Left ventricle myocardium inferior (tissue), 1 donor: ENCODE measurements at places on chromosomes 1 and 21.

DNA sequence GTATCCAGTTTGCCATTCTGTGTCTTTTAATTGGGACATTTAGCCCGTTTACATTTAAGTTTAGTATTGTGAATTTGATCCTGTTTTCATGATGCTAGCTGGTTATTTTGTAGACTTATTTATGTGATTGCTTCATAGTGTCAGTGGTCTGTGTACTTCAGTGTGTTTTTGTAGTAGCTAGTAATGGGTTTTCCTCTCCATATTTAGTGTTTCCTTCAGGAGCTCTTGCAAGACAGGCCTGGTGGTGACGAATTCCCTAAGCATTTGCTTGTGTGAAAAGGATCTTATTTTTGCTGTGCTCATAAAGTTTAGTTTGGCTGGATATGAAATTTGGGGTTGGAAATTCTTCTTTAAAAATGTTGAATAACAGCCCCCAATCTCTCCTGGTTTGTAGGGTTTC lies 69.2 kb upstream of the PDC start:
- no peak for DNase-seq

GRCh38 chr21:41232013-41232412 lies 64.1 kb downstream of the BACE2 start:
- DNase-seq = no peak

DNA sequence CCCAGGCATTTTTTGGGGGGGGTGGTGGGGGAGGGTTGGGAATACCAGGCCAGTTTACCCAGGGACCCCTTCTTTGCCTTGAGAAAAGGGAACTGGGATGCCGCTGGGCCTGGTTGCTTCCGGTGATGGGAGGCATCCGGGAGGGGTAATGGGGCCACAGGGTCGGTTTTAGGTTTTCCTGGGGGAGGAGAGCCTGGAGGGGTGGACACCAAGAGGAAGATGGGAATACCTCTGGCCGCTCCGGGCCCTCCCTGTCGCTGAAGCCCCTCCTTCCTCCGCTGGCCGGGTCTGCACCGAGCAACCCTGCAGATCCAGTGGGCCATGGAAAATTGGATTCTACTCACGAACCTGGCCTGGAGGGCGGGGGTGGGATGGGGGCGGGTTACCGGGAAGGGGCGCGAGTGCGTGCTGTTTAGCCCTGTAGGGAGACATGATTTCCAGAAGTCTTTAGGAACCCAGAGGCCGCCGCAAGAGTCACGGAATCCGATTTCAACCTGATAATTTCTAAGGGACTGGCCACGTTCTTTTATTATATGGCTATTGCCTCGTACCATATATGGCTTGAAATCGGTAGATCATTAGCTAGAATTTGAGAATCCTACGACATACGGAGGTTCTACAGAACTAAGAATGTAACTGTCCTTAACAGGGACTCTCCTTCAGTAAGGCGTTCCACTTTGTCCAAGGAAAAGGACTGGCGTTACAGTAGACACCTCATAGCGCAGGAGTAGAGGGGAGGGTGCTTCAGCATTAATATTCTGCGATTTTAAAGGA lies 749 bp downstream of the AKIRIN1 start:
- DNase-seq = peak; percentile 38

DNA sequence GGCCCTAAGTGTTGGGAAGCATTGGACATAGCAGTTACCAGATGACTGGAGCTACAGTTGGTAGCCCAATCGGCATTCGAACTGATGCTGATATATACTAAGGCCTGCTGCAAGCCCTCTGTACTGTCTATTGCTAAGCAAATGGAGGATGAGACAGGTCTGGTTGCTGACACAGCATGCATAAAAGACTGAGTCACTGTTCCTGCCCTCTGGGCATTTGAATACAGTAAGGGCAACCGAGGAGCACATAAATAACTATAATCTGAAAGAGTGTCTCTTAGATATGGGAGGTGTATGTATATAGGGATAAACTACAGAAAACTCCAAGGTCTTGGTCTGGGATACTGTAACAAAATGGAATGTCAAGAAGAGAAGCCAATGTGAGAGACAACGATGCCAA lies 16.8 kb upstream of the MARK1 start:
- no peak for DNase-seq

DNA sequence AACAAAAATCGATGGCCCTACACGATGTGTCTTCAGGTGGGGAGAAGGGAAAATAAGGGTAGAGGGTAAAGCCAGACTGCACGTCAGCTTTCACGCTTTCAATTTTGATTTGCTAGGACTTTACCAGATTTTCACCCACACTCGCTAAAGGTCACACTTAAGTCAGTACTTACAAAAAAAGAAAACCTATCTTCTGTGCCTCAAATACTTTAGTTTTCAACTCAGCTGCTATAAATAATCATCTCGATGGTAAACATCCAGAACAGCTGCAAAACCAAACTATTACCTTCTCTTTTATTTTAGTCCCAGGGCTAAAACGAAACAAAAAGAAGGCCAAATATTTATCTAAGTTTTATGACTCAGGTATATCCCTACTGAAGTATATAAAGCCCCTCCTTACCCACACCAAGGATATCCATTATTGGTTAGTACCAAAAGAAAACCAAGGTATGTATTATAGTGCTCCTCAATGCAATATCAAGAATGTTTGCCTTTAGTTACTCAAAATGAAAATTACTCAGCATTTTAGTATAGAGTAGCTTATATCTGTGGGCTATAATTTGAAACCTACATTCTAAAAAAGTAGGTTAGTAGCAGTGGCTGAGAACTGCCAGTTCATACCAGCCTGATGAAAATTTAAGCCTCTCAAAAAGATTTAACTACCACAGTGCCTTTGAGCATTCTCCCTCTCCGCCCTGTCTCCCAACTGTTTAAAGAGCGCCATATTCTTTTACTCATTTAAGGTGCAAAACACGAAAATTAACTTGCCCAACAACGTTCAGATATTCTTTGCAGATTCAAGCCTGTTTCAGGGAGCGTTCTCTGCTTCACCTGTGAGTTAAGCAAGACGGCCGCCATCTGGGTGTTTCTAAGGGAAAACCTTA lies 1.5 kb downstream of the CSDE1 start:
- no peak for DNase-seq

DNA sequence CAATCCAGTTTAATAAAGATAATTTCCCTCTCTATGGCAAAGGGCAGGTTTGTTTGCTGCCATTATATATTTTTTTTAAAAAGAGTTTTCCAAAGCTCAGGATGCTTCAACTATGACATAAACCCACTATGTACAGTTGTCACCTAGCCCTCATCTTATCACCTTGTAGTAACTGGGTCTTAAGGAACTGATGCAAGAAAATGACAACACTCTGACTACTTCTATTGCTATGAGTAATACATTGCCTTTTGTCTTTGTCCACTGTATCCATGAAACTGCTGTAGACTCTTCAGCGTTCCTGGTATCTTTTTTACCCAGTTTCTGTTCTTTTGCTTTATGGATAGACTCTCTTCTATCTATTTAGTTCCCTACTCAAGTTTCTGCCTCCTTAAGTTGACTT lies 586.5 kb downstream of the NEGR1 start:
- no peak for DNase-seq

- no peak for DNase-seq
Measured at GRCh38 chr1:243851257-243851756, 1.3 kb upstream of the AKT3 start.

DNA sequence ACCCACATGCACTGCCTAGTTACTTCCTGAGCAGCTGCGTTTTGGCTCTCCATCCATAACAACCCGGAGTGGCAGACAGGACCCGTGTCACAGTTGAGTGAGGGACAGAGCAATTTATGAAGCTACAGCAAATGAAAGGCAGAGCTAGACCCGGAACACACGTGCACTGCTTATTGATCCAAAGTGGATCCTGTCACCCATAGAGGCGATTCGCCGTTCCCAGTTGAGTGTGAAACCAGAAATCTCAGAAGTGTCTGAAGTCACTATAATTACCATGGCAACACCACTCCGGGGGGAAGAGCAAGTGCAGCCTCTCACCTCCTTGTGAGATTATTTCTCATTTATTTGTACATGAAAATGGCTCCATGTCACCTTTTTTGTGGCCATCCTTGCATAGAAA lies 365.2 kb downstream of the DSCAM start:
- no peak for DNase-seq

GRCh38 chr21:46216132-46216747 lies 12.3 kb downstream of the LSS start:
- no peak for DNase-seq

GRCh38 chr1:63835128-63835527 lies 61.3 kb downstream of the ROR1 start:
- DNase-seq = no peak

GRCh38 chr1:40312238-40313205 lies 4.6 kb downstream of the COL9A2 start:
- DNase-seq = peak; percentile 45

GRCh38 chr1:31435471-31436409 lies 22.7 kb downstream of the SERINC2 start:
- no peak for DNase-seq

- DNase-seq = no peak
Measured at GRCh38 chr1:156253634-156254033, 5.8 kb upstream of the PAQR6 start.

DNA sequence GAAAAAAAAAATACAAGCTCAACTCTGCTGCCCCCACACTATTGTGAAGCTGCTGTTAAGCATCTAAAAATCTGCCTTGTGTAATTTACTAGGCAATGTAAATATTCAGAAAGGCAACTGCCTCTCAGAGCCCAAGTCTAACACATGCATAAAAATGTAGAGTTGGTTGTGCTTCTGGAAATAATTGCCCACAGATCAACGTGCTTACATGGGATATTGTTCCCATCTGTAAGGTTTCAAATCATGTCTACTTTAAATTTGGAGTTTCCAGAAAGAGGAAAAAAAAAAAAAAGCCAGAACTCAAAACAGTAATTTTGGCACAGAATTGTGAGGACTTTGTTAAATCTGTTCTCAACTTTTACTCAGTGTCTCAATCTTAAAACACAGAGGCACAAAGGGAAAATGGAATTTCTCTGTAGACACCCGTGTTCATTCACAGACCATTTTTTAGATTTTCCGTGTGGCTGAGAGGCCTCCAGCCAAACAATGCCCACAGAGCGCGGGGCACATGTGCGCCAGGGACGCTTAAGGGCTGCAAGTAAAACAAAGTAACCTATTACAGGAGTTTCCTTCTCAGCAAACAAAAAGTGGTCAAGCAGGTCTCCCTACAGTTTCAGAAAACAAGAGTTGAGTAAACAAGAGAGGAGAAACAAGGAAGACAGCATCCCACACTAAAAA lies 115.5 kb downstream of the RERE start:
- no peak for DNase-seq

DNA sequence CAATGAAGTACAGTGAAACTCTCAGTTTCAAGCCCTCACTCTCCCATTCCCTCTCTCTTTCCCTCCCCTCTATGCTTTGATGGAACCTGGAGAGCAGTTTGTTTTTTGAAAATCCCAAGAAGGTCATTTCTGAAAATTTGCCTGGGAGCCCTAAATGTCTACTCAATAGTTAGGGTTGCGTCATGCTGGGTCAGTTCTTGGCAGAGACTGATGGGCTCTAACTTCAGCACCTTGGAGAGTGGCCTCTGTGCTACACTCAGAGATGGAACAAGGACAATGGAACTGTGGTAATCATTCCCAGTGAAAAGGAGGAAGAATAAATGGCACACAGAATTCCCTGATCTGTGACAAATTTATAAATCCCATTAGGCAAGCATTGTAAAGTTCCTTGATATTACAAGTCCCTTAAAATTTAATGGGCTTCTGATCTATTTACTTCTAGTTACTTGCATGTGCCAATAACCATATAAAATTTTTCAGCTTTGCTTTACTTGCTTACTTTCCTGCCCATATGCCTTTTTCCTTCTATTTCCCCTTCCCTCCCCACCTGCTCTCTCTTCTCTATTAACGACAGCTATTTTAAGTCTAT lies 182.9 kb upstream of the KCND3 start:
- DNase-seq = peak; percentile 22

DNA sequence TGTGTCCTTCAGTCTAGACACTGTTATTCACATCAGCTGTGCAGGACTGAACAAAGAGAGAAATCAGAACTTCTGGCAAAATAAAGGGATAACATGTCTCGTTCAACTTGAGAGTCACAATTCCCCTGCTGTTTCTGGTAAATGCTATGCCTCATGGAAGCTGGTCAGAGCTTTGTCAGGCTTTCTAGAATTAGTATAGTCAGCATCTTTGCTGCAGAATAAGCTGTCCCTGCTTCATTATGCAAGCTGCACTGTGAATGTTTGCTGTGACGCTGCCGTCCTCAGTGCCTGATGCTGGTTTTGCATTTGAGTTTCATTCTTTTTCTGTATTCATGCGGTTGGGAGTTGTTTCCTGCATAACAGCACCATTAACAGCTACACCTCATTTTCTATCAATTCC lies 96.4 kb upstream of the KCNJ6 start:
- no peak for DNase-seq

DNA sequence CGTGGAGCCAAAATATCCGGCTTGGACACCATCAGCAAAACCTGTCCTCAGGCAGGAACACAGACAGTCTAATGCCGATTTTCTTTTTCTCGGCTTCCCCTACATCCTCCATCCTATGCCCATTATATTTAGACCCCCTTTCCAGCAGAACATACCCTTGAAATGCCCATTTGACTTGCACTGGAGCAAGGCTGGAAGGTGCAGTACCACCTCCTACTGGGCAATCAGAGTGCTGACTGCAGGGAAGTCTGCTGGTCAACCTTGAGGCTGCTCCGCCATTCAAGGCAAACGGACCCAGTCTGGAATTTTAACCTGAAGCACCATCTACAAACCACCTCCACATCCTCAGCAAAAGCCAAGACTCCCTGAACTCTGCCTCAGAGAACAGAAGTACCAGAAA lies 79.5 kb downstream of the TIAM1 start:
- no peak for DNase-seq

GRCh38 chr1:229452956-229453801 lies 19.3 kb upstream of the ACTA1 start:
- no peak for DNase-seq

DNA sequence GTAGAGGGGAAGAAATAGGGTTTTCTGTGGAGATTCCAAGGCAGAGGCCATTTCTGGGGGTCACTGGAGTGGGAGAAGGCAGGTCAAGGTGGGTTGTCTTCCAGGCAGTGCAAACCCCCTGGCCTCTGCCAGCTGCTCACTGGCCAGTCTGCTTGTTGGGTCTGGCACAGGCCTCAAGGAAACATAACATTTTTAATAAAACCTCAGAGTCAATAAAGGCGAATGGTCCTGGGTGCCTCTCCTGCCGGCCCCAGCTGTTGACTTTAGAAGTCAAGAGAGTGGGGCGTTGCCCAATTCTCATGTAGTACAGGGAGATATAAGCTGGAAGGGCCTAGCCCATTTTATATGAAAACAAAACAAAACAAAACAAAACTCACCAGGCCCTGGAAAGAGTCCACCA lies 36.6 kb downstream of the RUNX3 start:
- no peak for DNase-seq

GRCh38 chr1:37828410-37829074 lies 20.5 kb upstream of the YRDC start:
- DNase-seq = no peak

GRCh38 chr1:226128487-226129075 lies 58.0 kb downstream of the ACBD3 start:
- no peak for DNase-seq

GRCh38 chr1:175270361-175270760 lies 77.8 kb upstream of the KIAA0040 start:
- DNase-seq = no peak

- DNase-seq = no peak
Measured at GRCh38 chr21:28311411-28312190, 681.1 kb downstream of the LTN1 start.

GRCh38 chr1:217921126-217921904 lies 290.2 kb downstream of the SPATA17 start:
- no peak for DNase-seq
